ENCODE measurements at places on chromosomes 13 and 19.

GRCh38 chr13:70612881-70613280, 504.6 kb upstream of the KLHL1 start:
- DNase-seq, result no peak

DNA sequence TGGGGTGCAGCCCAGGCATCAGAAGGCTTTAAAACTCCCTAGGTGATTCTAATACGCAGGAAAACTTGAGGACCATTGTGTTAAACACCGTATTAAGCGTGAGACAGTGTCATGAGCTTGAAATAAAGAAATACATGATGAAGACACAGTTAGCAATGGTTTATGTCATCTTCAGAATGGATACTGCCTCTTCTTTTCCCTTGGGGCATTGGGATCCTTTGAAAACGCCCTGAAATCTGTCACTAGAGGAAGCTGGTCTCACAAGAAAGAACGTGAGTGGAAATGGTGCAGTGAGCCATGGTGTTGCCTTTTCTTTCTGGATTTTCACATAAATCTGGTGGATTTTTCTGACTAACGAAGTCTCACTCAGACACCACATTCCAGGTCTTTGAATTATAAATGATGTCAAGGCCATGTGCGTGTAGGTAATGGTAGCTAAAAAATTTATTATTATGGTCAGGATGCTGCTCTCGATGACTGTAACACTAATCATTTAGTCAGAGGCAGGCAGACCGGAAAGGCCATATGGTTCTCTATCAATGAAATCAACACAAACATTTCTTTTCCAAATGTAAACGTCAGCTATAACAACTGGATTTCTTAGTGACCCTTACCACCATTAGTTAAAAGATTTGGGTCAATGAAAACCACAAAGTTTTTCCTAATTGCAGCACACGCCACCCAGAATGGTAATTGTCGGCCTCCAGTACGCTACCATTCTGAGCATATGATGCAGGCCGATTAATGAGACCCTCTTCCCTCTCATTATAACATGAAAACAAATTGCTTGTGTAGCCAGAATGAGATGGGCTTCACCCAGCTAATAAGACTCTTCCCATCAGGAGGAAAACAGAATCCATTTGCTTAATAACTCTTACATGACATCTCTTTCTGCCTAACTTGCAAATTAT, 105.6 kb downstream of the SLC7A1 start:
- DNase-seq, result no peak

DNA sequence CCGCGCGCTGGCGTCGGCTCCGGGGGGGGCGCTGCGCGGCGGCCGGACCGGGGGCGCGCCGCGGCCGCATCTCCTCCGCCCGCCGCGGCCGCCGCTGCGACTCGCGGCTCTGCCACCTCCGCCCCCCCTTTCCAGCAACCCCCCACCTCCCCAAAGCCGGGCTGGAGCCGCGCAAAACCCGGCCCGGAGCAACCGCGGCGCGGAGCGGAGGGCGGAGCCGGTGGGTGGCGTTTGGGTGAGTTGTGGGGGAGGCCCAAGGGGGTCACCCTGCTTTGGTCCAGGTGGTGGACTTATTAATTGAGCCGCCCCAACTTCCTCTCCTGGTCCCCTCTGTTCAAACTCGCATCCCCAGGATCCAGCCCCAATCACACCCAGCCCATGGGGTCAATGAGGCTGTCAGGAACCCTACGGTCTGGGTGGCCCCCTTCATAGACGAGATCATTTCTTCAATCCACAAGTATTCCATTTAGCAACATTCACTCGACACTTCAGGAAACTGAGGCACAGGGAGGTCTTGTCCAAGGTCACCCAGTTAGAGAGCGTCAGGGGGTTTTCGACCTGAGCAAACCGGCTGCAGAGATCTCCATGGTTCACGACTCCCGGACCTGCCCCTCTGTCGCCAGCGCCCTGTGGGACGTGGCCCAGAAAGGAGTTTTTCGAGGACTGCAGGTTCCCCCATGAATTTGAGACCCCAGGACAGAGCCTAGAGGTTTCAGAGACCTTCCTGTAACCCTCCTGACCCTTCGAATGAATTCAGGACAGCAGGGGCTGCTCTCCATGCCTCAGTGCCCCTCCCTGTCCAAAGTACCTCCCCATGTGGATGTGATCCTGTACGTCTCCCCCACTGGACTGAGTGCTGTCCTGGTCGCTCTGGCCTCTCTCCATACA, 22.4 kb upstream of the SEMA6B start:
- DNase-seq, result no peak

- DNase-seq, result no peak
Measured at GRCh38 chr13:100601716-100602115, 13.1 kb upstream of the GGACT start.
